ENCODE measurements at places on chromosomes 6 and 20.

GRCh38 chr6:21151119-21151518, 442.4 kb upstream of the SOX4 start:
- no peak for DNase-seq

- DNase-seq, result peak; percentile 60
Observed at GRCh38 chr6:43910638-43911353, 140.8 kb downstream of the VEGFA start.

- peak; percentile 54 for DNase-seq
Observed at GRCh38 chr6:72968704-72969103, 256.6 kb downstream of the KHDC1L start.

GRCh38 chr6:136753624-136754023, 38.7 kb downstream of the MAP3K5 start:
- no peak for DNase-seq
